Substantia nigra (tissue), 51 donors: ENCODE measurements at places on chromosomes 7 and 10.

DNA sequence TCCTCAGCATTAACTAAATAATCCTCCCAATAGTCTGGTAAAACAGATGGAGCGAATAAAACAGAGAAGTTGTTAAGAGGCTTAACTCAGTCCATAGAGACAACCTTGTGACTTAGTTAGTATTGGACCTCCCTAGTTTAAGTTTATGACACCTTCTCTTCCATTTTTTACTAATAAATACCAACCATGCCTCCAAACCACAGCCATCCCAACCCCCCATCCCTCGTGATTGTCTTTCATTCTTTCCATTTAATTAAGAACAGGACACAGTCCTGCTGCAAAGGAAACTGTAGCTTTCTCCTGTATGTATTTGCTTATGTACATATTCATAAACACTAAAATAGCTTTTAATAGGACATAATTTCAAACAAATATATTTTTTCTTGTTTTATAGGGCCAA lies 238.2 kb downstream of the SEMA3D start:
- DNase-seq, result no peak

GRCh38 chr7:154783281-154783909 lies 219.5 kb downstream of the PAXIP1 start:
- DNase-seq, result no peak

- no peak for DNase-seq
These were observed 12.6 kb downstream of the TMEM176B start for GRCh38 chr7:150787321-150788281.

GRCh38 chr7:88546808-88547207 lies 212.7 kb upstream of the ZNF804B start:
- no peak for DNase-seq

- no peak for DNase-seq
These were observed 181.6 kb downstream of the NXPH1 start for GRCh38 chr7:8615019-8615418.

DNA sequence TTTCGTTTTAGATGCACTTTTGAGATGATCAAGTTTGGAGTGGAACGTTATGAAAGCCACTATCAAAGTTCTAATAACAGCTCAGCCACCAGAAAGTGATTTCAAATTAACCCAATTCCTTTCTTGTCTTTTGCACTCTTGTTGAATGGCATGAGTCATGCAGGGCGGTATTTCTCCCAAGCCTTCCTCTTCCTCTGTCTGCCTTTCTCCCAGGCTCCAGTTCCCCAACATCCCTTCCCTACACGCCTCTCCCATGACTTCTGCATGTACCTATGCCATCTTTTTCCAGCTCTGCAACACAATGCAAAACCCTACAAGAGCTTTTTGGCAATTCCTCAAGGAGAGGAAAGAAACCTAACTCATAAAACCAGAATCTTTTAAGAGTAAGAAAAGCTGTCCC lies 21.8 kb upstream of the NPS start:
- DNase-seq, result no peak

DNA sequence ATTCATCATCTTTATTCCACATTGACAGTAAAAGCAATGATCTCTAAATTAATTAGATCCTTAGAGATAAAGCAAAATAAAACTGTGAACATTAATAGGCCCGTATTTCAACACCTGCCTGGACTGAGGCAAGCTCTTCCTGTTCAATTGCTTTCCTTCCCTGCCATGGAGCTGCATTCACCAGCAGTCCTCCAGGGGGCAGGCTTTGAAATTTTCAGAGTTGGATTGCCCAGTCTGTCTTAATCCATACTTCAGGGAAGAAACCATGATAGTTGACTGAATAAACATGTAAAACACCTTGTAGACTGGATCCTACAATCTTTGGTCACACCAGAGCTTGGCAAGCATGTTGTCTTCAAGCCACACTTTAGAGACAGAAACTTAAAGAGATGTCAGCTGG lies 936.6 kb downstream of the NRG3 start:
- no peak for DNase-seq

DNA sequence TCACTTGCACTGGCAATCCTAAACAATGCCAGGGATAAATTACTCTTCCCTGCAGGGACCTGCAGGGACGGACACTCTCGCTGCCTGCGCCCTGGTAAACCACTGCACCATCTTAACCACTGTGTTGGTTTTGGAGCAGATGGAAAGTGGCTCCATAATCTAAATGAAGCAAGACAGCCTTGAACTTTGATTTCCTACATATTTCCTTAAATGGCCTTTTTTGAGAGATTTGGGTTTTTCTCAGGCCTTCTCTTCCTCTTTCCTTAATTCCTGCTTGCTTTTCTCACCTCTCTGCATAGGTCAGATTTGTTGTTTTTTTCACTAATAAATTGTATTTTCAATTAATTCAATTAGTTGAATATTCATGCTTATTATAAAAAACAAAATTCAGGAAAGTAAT lies 2.8 kb downstream of the PILRA start:
- DNase-seq, result no peak

- no peak for DNase-seq
These were observed 27.2 kb downstream of the CACNA2D1 start for GRCh38 chr7:82416402-82416801.

- DNase-seq, result no peak
These were observed 150.4 kb upstream of the PRPS1L1 start for GRCh38 chr7:18177815-18178660.

GRCh38 chr7:3154881-3155494 lies 111.3 kb upstream of the CARD11 start:
- no peak for DNase-seq
